CD4-positive, alpha-beta T cell treated with Interleukin-12 subunit alpha and Interleukin-12 subunit beta, for 1 hour (primary cell): ENCODE measurements at places on chromosomes 2 and 18.

DNA sequence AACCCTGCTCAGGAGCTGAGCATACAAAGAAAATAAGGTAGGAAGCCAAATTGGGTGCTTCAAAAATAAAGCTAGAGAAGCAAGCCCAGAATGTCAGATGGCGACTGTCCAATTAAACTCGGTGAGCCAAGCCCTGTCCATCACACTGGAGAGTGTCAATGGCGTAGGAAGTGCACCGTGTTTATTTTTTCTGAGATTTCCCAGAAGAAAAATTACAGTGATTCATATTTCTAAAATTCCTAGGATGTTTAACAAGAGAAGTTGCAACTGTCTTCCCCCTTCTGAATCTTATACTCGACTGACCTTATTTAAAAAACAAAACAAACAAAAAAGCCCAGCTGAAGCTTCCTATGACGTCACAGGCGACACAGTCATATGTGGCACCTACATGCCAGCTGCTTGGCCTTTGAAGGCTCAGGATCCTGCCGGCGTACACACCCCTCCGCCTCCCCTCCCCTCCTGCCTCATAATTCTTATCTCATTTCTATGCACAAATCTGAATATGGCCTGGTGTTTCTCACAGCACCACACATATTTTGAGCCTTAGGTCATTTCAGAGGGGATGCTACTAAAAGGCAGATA lies 60.8 kb downstream of the MBP start:
- DNase-seq: peak; percentile 82

GRCh38 chr18:34522603-34523002 lies 187.5 kb upstream of the DTNA start:
- no peak for DNase-seq

DNA sequence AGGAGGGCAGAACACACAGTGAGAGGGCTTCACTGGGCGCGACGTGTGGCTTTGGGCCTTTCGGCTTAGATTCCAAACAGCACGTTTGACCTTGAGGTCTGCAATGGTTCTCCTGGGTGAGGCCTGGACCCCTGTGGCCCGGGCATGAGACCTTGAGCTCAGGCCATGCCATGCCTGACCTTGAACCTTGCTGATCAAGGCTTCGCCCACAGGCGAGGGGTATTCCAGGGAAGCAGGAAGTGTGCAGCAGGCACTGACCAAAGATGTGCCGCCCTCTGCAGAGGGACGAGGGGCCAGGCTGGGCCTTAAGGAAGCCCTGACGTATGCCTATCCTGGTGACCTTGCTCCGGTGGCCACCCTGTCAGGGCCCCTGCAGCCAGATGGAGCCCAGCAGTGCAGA lies 178.3 kb upstream of the HDAC4 start:
- DNase-seq: no peak

GRCh38 chr2:96680561-96681141 lies 38.1 kb downstream of the FER1L5 start:
- DNase-seq: no peak

- DNase-seq: no peak
Measured at GRCh38 chr2:113092864-113093612, 25.3 kb downstream of the IL1F10 start.
